Skin of body (tissue), 3 donors: ENCODE measurements at places on chromosomes 5 and 9. TPM values are rescaled to one million over a fixed set of nuclear protein-coding genes. Genes with fewer than 3 reads are reported as not detected.

CCDC112 gene
- total RNA-seq = 8.6 TPM

DNA sequence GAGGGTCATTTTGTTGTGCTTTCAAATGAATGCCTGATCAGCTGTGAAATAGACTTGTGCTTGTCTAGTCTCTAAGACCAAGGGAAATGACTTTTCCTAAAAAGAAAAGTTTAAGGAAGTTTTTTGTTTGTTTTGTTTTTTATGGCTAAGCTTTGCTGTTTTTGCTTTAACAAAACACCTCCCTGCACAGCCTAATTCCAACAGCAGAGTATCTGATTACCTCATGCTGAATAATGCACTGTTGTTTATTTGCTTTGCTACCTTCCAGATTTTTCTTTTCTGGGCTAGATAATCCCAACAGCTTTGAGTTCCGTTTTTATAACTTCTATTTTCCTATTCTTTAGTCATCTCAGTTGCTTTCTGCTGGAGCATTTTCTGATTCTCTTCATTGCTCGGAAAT lies 95.8 kb downstream of the AOPEP start:
- DNase-seq = no peak

GPBP1 gene
- 114 TPM for total RNA-seq

GRCh38 chr9:127204771-127205470 lies 59.7 kb upstream of the GARNL3 start:
- DNase-seq = peak; percentile 27

GRCh38 chr5:67257500-67257899 lies 60.9 kb upstream of the CD180 start:
- DNase-seq = no peak

DNA sequence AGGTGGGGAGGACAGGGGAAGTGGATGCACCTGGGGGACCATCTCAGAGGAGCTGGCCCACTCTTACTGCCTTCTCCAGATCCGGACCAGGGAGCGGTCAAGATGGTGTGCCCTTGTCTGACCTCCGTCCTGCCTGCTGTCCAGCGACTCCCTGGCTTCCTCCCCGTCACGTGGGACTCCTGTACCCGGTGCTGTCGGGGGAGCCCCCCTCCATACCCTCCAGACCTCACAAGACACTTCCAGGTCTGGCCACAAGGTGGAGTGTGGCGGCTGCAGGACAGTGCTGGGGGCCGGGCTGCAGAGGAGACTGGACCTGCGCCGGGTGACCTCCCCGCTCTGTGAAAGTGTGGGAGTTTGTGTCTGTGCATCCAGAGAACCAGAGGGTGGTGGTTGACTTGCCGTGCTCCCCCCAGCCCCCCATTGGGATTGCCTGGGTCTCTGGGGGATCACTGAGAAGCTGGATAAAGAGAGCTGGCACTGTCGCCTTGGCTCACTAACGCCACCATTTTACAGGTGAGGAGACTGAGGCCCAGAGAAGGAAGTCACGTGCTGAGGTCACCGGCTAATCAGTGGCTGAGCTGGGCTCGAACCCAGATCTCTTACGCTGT lies 1.9 kb upstream of the CRB2 start:
- no peak for DNase-seq

- DNase-seq = no peak
Measured at GRCh38 chr5:451587-452458, 8.8 kb downstream of the EXOC3 start.

DNA sequence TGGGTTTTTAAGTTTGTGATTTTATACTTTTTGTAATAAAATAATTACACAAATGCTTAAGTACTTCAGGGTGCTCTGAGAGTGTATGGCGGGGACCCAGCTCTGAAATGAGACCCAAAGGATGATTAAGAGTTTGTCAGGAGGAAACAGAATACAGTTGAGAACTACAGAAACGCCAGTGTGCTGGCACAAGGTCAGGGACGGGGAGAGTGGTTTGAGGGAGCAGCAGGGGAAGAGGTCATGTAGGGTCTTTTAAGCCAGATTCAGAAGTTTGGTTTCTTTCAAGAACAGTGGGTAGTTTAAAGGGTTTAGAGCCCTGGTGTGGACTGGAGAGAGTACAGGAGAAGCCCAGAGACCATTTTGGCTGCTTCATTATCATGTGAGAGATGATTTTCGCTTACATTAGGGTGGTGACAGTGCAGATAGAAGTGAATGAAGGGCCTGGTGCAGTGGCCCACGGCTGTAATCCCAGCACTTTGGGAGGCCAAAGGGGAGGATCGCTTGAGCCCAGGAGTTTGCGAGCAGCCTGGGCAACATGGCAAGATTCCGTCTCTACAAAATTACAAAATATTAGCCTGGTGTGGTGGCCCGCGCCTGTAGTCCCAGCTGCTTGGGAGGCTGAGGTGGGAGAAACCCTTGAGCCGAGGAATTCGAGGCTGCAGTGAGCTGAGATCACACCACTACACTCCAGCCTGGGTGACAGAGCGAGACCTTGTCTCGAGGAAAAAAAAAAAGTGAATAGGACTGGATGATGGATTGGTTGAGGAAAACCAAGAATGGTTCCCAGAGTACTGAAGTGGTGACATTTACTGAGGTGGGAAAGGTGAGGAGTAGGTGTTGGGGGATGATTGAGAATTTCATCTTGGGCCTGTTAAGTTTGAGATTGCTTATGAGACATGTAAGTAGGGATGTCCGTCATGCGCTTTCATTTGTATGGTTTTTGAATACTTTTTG lies 1.4 kb upstream of the ETF1 start:
- no peak for DNase-seq

MTAP gene
- total RNA-seq = 24.5 TPM

- DNase-seq = no peak
Measured at GRCh38 chr5:177445917-177446199, 756 bp upstream of the PRR7 start.

GRCh38 chr5:116892993-116893392 lies 318.4 kb upstream of the SEMA6A start:
- DNase-seq = no peak

DNA sequence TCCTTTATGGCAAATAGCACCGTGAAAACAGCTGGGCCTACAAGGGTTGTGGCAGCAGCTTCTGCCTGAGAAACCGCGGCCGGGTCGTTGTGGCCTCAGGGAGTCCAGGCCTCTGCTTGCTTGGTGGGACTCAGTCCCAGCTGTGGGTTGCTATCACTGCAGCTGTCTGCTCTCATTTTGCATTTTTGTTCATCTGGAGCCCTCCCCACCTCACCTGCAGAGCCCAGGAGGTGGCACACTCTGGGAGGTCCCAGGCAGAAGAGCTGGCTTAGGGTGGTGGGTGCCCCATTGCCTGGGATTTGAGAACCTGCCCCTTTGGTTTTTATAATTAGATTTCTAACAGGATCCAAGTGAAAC lies 138.4 kb downstream of the GADD45G start:
- DNase-seq = no peak
